Ovary (tissue), 10 donors: ENCODE measurements at places on chromosomes 11 and 22.

DNA sequence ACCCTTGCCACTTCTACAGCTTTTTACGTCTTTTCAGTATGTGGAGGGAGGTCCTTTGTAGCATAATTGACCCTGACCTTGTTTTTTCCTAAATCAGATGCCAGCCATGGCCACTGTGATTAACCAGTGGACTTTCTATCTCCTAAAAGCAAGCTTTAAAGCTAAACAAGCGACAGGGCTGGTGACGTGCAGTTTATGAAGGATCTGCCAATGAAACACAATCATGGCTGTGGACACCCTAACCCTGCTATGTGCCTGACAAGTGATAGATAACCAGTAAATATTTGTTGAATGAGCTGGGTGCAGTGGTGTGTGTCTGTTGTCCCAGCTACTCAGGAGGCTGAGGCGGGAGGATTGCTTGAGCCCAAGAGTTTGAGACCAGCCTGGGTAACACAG, 64.2 kb downstream of the LIF start:
- no peak for DNase-seq

- no peak for DNase-seq
Observed at GRCh38 chr22:32024796-32025195, 18.3 kb upstream of the SLC5A1 start.

GRCh38 chr11:10693509-10694081, at the start of gene IRAG1:
Gene IRAG1 (minus strand): TSS chr11:10693755. CDS start chr11:10693602, 153 bp downstream.
- peak; percentile 72 for DNase-seq

- DNase-seq, result no peak
Observed at GRCh38 chr11:79809487-79809886, 368.7 kb upstream of the TENM4 start.

DNA sequence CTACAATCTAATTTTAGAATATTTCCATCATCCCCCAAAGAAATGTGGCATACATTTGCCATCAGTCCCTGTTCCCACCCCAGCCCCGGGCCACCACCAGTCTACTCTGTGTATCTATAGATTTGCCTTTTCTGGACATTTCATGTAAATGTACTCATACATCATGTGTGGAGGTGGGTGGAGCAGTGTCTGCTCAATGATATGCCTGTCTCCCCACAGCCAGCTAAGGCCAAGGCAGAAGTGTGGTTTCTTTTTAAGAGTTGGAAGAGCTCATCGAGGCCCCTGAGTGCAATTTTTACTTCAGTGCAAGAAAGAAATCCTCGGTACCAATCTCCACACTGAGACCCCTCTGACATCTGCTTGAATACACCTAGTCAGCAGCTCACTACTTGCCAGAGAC, 80.5 kb downstream of the TP53I11 start:
- no peak for DNase-seq

- DNase-seq, result no peak
Observed at GRCh38 chr22:27540656-27541396, 260.7 kb downstream of the MN1 start.

- DNase-seq, result no peak
Observed at GRCh38 chr11:115256397-115257197, 247.6 kb downstream of the CADM1 start.

GRCh38 chr11:94794287-94795168, 26.4 kb downstream of the AMOTL1 start:
- DNase-seq, result peak; percentile 62

- DNase-seq, result no peak
Observed at GRCh38 chr11:10653946-10654810, 39.4 kb downstream of the IRAG1 start.

DNA sequence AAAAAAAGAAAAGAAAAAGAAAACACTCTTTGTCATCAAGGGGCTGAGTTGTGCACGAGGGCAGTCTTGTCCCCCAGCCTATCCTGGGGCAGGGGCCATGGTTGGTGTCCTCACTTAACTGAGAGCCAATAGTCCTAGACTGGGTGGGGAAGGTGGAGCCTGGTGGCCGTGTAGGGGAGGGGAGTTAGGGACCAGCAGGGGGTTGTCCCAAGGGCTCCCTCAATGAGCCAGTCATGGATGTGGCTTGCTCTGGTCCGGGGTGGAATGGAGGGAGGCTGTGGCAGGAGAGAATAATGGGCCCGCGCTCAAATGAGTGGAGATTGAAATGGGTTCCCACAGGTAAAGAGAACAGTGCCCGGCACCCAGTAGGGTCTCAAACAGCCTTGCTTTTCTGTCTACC, 46.2 kb downstream of the CACNA1I start:
- DNase-seq, result no peak

DNA sequence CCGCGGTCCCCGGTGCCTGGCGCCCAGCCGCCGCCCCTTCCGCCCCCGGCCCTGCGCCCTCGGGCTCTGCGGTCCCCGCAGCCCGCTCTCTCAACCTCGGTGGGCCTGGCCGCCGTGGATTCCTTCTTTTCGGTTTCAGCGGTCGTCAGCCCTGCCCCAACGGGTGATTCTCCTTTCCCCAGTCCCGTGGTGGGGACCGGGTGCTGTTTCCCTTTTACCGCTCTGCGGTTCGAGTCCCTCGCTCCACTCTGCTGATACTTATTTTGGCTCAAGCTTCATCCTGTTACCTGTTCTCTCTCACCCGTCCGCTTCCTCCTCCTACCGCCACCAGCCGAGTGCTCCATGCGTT, 494 bp downstream of the ZDHHC5 start:
- DNase-seq, result no peak

DNA sequence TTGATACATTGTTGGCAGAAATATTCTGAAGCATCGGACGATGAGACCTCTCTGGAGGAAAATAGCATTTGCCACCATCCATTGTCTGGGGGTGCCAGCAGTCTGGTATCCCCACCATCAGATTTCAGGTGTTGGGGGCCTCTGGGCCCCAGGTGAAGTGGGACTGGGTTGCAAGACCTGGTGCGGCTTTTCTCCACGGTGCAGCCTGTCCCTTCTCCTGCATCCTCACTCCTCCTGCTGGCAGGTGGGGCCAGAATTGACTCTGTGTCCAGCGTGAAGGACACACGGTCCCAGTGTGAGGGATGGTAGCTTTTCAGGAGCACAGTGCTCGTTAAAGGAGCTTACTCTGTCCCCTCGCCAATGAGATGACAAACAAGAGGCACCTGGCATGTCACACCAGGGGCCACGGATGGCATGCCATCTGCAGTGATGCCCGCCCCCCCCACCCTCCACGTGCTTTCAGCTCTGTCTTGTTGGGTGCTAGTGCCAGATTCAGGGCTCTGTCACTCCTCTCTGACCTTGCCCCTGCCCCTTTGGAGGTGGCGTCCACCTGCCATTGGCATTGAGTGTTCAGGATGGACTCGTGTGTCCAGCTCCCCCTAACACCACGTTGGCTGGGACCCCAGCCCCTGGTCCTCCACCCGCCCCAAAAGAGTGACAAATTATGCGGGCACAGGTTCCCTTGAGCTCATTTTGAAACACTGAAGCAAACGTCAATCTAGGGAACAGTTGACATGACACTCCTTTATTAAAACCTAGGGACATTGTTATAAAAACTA, 62.4 kb downstream of the PARVG start:
- no peak for DNase-seq

DNA sequence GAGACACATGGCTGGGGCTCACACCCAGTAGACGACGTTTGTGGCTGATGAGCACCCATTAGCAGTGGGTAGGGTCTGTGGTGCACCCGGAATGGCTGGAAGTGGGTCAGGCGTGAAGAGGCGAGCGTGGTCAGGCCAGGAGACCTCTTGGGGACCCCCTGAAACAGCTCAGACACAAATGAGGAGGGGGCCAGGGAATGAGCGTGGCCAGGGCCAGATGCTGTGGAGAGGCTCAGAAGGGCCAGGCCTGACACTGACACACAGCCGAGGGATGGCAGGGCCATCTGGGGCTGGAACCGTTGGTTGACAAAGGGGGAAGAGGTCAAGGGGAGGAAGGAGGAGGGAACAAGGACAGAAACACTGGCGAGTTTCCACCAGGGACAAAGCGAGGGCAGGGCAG, 162.8 kb downstream of the SHANK2 start:
- DNase-seq, result no peak

DNA sequence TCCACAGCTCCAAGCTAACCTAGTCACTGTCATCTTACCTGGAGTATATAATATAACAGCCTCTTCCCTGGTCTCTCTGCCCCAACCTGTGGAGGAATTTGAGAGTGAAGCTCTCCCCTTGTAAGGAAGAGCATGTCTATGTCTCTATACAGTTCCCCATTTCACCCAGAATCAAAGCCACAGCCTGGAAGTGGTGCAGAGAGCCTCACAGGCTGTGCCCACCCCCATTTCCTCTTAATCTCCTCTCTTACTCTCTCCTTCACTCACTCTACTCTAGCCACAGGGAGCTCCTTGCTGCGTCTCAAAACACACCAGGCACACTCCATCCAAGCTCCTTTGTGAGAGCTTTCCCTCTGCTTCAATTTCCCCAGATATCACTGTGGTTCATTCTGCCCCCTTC, 302.5 kb upstream of the ISX start:
- no peak for DNase-seq

- peak; percentile 30 for DNase-seq
Observed at GRCh38 chr11:96187822-96188221, 155.2 kb downstream of the MAML2 start.
